ENCODE measurements at places on chromosomes 13 and 19.

DNA sequence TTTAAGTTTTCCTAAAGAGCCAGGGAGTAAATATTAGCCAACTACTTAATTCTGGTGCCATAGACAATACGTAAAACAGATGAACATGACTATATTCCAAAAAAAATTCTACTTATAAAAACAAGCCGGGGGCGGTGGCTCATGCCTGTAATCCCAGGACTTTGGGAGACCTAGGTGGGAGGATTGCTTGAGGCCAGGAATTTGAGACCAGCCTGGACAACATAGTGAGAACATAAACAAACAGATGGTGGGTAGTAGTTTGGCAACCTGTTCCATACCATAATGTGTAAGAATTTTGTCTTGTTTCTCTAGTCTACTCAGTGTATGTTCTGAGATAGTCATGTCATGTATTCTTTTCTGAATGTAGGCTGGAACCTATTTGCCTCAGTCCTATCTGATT lies 25.4 kb downstream of the ITM2B start:
- no peak for DNase-seq

- no peak for DNase-seq
Observed at GRCh38 chr13:104975272-104975671, 1560.2 kb downstream of the EFNB2 start.

- DNase-seq = no peak
Observed at GRCh38 chr19:39303373-39304184, 7.4 kb downstream of the IFNL1 start.

DNA sequence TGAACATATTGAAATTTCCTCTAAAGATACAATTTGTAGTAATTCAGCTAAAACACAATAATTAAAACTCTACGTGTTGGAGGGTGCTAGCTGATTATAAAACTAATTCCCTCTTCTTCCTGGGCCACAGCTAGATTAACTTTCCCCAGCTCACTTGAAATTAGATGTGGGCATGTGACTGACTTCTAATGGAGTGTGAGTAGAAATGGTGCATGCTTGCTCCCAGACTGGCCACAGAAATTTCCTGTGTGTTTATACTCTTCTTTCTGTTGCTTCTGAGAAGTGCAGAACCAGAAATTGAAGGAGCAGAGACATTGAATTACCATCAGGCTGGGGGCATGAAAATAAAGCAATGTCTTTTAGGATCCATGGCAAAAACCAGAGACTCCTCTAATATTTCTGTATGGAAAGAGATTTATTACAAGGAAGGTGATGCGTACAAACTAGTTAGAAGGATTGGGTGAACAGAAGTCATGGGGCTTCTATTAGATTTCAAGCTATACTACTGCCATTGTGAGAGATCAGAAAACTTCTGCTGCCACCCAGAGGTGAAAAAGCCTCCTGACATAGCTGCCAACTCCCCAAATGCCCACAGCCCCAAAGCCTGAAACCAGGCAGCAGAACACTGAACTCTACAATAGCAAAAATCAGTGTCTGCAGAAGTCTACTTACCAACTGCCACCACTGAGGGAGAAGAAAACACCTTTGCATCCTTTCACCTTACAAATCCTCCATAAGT lies 379.2 kb upstream of the MIR17HG start:
- DNase-seq = peak; percentile 10

DNA sequence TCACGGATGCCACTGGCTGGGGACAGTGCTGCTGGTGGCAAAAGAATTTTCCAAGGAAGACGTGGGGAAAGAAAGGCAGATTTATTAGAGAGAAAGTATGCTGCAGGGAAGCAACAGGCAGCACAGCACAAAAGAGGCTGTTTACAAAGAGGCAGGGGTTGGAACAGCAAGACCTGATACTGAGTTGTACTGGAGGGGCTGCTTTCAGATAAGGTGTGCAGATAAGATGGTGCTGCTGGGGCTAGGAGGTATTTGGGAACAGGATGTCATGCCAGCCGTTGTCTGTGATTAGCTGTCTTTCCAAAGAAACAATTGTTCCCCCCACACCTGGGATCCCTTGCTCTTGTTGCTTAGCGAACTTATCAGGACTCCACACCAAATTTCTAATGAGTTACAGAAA lies 2023.3 kb upstream of the PCDH20 start:
- no peak for DNase-seq

DNA sequence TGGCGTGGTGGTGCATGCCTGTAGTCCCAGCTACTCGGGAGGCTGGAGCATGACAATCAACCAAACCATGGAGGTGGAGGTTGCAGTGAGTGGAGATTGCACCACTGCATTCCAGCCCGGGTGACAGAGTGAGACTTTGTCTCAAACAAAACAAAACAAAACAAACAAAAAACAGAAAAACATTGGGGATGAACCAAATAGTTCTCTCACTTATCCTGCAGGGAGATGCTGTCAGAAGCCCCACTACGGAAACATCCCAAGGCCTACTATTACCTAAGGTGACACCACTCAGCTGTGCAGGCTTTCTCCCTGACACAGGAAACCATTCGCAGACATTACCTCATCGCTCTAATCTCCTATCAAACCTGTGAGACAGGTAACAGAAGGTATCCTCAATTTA lies 113.5 kb downstream of the FOXO1 start:
- no peak for DNase-seq

Data from 8988T (cell line).